ENCODE measurements at places on chromosomes 1 and 21. TPM values are rescaled to one million over a fixed set of nuclear protein-coding genes. Genes with fewer than 3 reads are reported as not detected.

GRCh38 chr1:154663471-154664060 is 55.6 kb upstream of the ADAR start:
- no peak for DNase-seq

POU3F1 gene
- 3.2 TPM for total RNA-seq

PAPPA2 gene
- not detected for total RNA-seq

- DNase-seq: no peak
These were observed 142.4 kb upstream of the ETS2 start for GRCh38 chr21:38663282-38663681.

DNA sequence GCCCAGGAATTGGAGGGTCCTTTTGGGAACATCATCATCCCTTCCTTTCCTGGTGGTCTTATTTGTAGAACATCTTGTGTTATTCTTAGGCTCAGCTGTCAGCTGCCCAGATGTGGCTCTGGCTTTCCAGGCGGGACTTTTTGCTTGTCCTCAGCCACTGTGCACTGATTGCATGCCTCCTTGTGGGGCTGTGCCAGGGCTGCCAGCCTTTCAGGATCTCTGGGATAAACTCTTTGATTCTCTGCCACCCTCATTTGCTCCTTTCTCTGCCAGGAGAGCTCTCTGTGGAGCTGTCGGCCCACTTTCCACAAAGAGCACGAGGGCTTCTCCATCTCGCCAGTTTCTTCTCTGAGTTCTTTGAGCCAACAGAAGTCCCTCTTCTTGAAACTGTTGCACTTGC is 63.1 kb downstream of the PTPRU start:
- DNase-seq: no peak
